Daoy (cell line): ENCODE measurements at places on chromosomes 1 and 21. TPM values are rescaled to one million over a fixed set of nuclear protein-coding genes. Genes with fewer than 3 reads are reported as not detected.

Gene UBXN10
- 0.11 and 0.48 TPM in 2 replicates for total RNA-seq

Gene OR10Z1
- total RNA-seq = not detected in 2 replicates

Gene GBP5
- 2.9 and 3.4 TPM in 2 replicates for total RNA-seq

Gene HHAT
- total RNA-seq = 4.4 and 4.5 TPM in 2 replicates

Gene PI4KB
- 23.0 and 39.6 TPM in 2 replicates for total RNA-seq

Gene CRTC2
- 7.2 and 10.1 TPM in 2 replicates for total RNA-seq

Gene L1TD1
- total RNA-seq = not detected in 2 replicates

Gene CCDC24
- 1.8 and 3.6 TPM in 2 replicates for total RNA-seq

Gene LCE1A
- not detected in 2 replicates for total RNA-seq

Gene HCRTR1
- not detected in 2 replicates for total RNA-seq

Gene SPAG17
- not detected in 2 replicates for total RNA-seq

Gene KCNH1
- total RNA-seq = 2.9 and 3.0 TPM in 2 replicates

Gene DAP3
- total RNA-seq = 96.4 and 103 TPM in 2 replicates

Gene VWA5B1
- total RNA-seq = not detected in 2 replicates

Gene ARTN
- total RNA-seq = 0.91 and 2.5 TPM in 2 replicates

Gene FAM72A
- total RNA-seq = 11.4 and 20.7 TPM in 2 replicates

Gene PPIAL4G
- not detected in 2 replicates for total RNA-seq

Gene GTF2B
- 108 and 109 TPM in 2 replicates for total RNA-seq

Gene KRTAP19-3
- total RNA-seq = not detected in 2 replicates

Gene SLAMF1
- not detected in 2 replicates for total RNA-seq

Gene SLC9C2
- total RNA-seq = not detected in 2 replicates
